ENCODE measurements at places on chromosomes 12 and 14.

GRCh38 chr14:24875203-24875838, 174.6 kb downstream of the STXBP6 start:
- no peak for DNase-seq

DNA sequence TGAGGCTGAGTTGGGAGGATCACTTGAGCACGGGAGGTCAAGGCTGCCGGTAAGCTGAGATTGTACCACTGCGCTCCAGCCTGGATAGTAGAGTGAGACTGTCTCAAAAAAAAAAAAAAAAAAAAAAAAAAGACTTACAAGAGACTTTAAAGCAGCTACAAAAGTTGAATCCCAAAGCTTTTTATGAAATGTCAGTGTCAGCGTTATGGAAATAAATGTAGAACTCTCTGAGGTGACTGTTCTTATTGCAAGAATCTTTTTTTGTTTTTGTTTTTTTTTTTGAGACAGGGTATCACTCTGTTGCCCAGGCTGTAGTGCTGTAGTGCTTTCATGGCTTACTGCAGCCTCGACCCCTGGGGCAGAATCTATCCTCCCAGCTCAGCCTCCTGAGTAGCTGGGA, 17.2 kb downstream of the FUT8 start:
- DNase-seq: no peak

- no peak for DNase-seq
Measured at GRCh38 chr12:67483871-67484554, 164.5 kb upstream of the DYRK2 start.

- no peak for DNase-seq
Measured at GRCh38 chr14:101077481-101078074, 174.1 kb upstream of the RTL1 start.

- no peak for DNase-seq
Measured at GRCh38 chr12:65532162-65532561, 253.7 kb downstream of the MSRB3 start.

DNA sequence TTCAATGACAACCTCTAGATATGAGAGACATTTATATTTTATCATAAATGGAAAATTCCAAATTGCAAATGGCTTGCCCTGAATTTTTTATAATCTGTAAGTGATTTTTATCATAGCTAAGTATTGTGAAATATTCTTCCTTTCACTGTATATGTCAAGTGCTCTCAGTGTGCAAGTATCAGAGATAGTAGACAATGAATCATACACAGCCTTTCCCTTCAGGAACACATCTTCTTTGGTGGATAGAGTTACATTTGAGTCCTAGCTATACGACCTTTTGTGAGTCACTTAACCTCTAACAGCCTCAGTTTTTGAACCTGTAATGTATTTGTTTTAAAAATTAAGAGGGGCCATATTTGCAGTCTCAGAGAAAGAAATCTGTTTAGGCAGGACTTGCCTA, 350.7 kb upstream of the SEL1L start:
- no peak for DNase-seq

DNA sequence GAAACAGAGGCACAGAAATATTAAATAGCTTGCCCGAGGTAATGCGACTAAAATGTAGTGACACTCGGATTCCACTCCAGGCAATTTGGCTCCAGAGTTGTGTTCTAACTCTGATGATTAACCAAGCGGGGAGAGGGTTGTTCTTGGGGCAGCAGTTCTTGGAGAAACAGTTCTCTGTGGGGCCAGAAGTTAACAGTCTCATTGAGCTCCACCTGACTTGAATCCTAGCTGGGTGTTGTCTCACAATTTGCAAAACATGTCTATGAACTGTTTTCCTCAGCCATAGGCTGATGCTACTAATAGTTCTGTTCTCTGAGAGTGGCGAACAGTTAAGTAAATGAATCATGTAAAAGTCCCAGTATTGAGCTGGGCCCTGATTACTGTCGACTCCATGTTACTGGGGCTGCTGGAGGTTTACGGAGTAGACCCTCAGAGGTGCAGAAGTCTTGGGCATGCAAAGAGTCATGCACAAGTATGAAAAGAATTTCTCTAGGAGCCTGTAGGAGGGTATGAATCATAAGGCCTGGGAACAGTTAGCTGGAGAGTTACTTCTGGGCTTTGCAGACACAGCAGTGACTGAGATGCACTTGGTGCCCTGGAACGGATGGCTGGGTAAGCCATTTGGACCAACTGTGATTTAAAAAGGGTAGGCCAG, 15.4 kb upstream of the NIN start:
- no peak for DNase-seq

GRCh38 chr14:66069830-66070541, 416.2 kb upstream of the CCDC196 start:
- no peak for DNase-seq

DNA sequence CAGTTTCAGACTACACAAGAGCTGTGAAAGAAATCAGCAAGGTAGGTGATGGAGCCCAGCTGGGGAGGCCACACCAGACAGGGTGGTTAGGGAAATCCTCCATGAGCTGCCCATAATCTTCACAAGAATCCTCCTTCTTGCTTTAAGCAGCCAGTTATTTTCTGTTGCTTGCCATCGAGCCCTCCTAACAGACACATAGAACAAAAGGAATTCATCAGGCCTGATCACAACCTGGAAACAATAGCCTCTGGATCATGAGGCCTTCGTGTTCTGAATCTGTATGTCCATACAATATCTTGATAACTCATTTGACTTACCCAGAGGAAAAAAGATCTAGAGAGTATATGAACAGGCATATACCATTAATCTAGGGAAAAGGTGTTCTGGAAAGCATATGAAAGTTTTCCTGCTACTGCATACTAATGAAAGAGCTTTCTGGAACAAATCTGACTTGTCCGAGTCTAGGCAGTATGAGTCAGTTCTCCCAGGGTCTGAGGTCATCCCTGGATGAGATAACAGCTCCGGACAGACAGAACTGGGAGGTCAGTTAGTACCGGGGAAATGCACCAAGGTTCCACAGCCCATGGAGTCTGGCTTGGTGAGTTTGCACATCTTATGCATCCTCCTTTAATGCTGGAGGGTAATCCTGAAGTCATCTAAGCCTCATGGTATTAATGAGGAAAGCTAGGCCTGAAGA, 52.8 kb upstream of the ELK3 start:
- DNase-seq: no peak

- DNase-seq: no peak
Measured at GRCh38 chr12:113238309-113238708, 17.0 kb downstream of the TPCN1 start.

DNA sequence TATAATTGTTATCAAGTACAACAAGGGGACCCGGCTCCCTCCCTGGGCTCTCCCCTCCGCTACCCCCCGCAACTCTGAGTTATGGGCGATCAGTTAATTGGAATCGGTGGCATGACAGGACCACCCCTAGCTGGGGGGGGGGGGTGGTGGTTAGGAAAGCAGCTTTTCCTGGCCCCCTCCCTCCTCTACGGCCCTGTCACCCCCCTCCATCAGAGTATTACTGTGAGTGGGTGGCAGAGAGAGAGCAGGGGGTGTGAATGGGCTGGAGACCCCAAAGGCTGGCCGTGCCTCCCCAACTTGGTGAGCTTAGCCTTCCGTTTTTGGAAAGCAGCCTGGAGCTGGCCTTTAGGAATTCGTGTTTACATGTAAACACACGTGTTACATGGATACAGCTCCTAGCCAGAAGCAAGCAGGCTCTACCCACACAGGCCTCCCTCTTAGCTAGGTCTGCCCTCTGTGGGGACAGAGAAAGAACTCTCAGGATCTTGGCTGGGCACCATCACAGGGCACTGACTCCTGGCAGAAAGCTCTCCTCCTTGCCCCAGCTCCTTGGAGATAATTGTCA, 1.1 kb upstream of the HOXC4 start:
- no peak for DNase-seq

- DNase-seq: no peak
Measured at GRCh38 chr12:71282925-71283324, 125.1 kb upstream of the TSPAN8 start.

- DNase-seq: no peak
Measured at GRCh38 chr12:51320695-51321320, 3.2 kb downstream of the BIN2 start.

- DNase-seq: no peak
Measured at GRCh38 chr12:127640181-127640886, 626.6 kb upstream of the TMEM132C start.

GRCh38 chr12:5796171-5796958, 148.7 kb downstream of the ANO2 start:
- DNase-seq: no peak

DNA sequence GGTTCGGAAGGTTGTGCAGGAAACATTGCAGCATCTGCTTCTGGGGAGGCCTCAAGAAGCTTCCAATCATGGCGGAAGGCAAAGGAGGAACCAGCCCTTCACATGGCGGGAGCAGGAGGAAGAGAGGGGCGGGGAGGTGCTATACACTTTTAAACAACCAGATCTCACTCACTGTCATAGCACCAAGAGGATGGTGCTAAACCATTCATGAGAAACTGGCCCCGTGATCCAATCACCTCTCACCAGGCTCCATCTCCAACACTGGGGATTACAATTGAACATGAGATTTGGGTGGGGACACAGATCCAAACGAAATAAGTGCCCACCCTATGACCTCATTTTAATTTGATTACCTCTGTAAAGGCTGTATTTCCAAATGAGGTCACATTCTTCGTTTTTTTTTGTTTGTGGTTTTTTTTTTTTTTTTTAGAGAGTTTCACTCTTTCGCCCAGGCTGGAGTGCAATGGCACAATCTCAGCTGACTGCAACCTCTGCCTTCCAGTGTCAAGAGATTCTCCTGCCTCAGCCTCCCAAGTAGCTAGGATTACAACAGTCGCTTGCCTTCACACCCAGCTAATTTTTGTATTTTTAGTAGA, 11.4 kb upstream of the ORAI1 start:
- DNase-seq: no peak

GRCh38 chr12:57835366-57836288, 10.9 kb downstream of the CTDSP2 start:
- no peak for DNase-seq

DNA sequence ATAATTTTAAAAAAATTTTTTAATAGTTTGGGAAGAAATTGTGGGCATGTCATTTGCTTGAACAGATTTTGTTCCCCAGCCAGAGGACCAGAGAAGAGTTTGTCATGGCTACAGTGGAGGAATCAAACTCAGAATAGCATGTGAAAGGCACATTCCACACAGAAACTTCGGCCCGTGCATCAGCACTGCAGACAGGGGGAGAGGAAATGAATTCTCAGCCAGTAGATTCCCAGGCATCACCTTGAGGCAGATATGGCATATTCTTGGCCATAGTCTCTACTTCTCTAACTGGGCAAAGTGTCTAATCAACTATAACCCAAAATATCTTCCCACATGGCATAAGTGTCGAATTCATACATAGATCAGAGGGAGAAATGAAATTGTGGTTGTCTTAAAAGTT, 153.3 kb downstream of the PRKCH start:
- DNase-seq: no peak

DNA sequence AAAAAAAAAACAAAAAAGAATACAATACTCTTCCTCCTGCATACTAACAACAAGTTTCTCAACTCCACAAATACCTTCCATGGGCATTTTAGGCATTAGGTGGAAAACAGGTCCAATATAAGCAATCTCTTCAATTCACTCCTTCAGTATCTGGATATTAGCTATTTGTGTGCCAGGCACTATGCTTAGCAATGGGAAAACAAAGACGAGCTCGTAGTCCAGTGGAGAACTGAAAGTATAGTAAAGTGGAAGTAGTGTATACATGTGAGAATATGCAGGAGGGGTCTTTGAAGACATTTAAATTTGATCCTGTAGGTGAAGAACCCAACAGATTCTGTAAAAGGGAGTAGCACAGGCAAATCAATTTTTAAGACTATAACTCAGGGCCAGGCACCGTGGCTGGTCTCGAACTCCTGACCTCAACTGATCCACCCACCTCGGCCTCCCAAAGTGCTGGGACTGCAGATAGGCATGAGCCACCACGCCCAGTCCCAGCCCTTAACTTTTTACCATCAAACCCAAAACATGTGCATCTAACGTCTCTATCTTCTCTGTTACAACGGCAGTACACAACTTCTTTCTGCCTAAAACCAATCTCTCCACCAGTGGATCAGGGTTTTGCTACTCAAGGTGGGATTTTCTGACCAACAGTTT, 10.6 kb downstream of the HECTD1 start:
- no peak for DNase-seq

GRCh38 chr14:22878271-22879246, 4.5 kb upstream of the REM2 start:
- no peak for DNase-seq

DNA sequence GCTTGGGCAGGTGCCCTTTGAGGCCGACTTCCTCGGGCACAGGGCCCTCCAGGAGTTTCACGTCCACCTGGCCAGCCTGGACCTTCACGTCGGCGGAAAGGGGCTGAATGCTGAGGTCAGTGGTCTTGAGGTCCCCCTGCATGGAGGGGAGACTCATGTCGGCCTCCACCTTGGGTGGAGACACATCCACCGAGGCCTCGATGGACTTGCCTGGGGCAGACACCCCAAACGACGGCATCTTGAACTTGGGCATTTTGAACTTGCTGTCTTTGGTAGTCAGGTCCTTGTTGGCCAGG, 24.0 kb downstream of the PLD4 start:
- DNase-seq: no peak

- DNase-seq: no peak
Measured at GRCh38 chr14:91008759-91009409, 51.6 kb downstream of the RPS6KA5 start.

DNA sequence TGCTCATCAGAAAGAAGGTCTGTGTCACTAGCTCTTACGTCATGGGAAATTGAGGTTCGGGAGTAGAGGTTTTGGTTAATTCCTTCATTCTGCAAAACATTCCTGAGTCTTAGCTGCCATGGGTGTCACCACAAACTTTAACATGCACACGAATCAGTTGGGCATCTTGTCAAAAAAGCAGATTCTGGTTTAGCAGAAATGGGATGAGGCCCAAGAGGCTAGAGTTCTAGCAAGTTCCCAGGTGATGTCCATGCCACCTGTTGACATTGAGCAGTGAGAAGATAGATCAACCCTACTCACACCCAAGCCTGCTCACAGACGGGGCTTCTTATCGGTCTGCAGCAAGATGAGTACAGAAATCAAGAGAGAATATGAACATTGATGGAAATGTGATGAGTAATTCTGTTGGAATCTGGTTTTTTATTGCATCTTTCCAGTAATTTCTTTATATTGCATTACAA, 11.7 kb upstream of the RIN3 start:
- no peak for DNase-seq

DNA sequence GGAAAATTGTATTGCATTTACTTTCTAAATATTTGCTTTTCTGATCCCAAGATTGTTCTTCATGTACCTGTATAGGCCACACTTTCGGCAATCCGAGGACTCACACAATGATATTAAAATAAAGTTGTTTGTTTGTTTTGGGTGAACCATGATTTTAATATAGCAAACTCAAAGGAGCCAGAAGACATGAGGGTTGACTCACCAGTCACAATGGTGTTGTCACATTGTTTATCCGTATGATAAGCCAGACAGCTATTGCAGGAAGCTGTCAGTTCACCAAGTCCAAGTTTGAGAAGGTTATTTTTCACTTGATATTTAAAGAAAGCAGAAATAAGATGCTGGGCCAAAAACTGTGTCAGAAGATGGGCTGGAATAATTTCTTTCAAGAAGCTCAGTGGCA, 67.1 kb upstream of the CPM start:
- DNase-seq: no peak

GRCh38 chr14:21264025-21264801, 5.0 kb downstream of the HNRNPC start:
- no peak for DNase-seq

Data from stimulated activated CD4-positive, alpha-beta T cell treated with anti-CD3 and anti-CD28 coated beads, Interleukin-4, amount 100 ng/mL, for 24 hours (primary cell).